Fibroblast of skin of left quadriceps (primary cell): ENCODE measurements at places on chromosomes 4 and X.

DNA sequence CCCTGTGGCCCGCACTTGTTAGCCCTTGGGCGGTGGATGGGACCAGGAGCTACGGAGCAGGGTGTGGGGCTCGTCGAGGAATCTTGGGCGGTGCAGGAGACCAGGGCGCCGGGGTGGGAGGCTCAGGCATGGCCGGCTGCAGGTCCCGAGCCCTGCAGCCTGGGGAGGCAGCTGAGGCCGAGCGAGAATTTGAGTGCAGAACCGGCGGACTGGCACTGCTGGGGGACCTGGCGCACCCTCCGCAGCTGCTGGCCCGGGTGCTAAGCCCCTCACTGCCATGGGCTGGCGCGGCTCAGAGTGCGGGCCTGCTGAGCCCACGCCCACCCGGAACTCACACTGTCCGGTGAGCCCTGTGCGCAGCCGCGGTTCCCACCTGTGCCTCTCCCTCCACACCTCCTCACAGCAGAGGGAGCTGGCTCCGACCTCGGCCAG, 73.6 kb upstream of the TLL1 start:
- DNase-seq = no peak

- DNase-seq = no peak
Measured at GRCh38 chr4:76799718-76800117, 98.2 kb downstream of the SOWAHB start.

- DNase-seq = no peak
Measured at GRCh38 chrX:13085526-13085925, 41.1 kb upstream of the FAM9C start.

GRCh38 chr4:30720021-30720660, at the start of gene PCDH7:
TSS of gene PCDH7 (plus strand) at chr4:30720369. CDS start at chr4:30721423, 1,054 bp downstream.
- DNase-seq = no peak

- DNase-seq = peak; percentile 78
Measured at GRCh38 chr4:17063888-17064287, 165.4 kb upstream of the LDB2 start.

GRCh38 chr4:9600246-9600645, 156.0 kb downstream of the DEFB131A start:
- no peak for DNase-seq

- DNase-seq = no peak
Measured at GRCh38 chrX:39212456-39212855, 411.2 kb downstream of the MID1IP1 start.

DNA sequence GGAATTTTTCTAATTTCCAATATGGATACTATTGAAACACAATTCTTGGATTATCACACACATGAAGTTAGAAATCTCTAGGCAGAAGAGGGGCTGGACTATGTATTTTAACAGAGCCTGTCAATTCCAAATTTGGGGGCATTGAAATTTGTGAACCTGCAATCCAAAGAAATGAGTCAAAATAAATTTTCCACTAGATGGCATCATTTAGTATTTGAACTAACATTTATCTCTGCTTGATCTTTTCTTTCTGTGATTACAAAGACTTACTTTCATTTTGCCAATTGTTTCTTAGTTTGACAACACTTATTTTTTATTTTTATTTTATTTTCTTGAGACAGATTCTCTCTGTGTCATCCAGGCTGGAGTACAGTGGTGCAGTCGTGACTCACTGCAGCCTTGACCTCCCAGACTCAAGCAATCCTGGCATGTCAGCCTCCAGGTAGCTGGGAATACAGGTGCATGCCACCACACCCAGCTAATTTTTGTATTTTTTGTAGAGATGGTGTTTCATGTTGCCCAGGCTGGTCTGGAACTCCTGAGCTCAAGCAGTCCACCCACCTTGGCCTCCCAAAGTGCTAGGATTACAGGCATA, 2.7 kb upstream of the PYURF start:
- DNase-seq = no peak

GRCh38 chr4:99483636-99484035, 27.2 kb upstream of the C4orf17 start:
- DNase-seq = no peak

DNA sequence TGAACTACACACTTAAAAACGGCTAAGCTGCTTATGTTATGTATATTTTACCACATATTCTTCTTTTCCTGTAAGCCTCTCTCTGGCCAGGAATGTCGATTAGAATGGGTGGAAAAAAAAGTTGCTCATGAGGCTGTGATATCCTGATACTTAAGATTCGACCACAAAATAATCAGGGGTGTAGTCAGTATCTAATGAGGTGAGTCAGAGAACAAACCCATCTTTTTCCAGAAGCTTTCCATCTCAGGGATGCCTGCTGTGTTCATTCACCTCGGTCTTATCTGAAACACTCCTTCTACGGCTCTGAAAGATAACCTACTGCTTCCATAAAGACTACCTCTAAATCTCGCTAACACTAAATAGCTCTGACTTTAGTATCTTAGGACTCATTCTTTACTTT, 142.7 kb upstream of the MAP3K15 start:
- DNase-seq = peak; percentile 23

DNA sequence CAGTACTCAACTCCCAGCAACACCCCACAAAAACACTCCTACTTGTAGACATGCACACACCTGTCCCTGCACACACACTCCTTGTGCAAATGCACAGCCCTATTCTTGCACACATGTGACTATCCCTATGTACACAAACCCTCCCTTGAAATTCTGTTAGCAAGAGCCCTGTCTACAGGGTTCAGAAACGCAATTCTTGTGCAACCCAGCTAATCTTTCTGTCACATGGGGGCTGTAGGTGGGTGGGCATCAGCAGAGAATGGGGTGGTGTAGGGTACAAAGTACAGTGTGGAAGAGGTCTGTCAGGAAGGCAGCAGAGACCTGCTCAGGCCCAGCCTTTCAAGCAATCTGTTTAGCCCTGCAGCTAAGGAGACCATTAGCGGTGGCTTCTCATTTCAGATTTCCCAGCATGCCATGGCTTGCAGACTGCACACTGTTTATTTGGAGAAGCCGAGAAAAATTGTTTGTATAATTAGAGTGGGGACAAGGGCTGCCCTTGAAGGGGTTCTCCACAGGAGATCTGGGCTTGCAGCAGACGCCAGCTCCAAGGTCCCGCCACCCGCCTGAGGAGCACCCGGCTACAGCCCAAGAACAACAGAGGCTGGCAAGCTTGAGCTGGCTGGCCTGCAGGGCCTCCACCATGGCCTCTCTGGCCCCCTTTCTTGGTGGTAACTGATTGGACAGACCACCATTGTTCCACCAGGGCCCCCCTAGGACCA, 144.0 kb upstream of the PJA1 start:
- no peak for DNase-seq

DNA sequence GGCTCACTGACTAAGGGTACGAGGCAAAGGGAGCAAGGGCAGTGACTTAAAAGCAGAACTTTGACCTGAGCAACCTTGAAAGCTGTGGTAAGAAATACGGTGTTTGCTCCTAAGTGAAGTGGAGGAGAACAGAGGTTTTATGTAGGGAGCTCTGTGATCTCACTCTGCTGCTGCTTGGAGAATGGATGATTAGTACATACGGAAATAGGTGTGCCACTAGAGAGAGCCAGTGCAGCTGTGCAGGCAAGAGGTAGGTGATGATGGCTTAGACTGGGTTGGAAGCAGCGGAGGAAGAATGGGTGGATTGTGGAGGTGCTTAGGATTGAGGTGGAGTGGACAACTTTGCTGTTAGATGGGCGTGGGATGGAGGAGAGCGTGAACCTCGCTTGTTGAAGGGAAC, 85.0 kb downstream of the FAM193A start:
- no peak for DNase-seq

- no peak for DNase-seq
Measured at GRCh38 chr4:23305026-23305425, 584.8 kb downstream of the PPARGC1A start.

DNA sequence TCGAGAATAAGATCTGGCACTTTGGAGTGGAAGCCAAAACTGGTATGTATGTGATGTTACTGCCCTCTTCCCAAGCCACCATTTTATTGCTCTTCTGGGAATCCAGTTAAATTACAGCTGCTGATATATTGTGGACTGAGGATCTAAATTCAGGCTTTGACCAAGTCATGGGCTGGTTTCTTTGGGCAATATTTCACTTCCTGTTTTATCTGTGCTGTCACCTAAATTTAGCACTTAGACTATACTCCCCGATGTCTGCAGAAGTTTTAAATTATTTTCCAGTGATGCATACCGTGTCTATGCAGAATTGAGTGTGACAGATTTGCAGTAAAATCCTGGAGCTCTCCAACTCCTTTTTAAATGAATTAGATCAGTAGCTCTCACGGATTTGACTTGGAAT, 100.0 kb downstream of the TEX13A start:
- DNase-seq = no peak

DNA sequence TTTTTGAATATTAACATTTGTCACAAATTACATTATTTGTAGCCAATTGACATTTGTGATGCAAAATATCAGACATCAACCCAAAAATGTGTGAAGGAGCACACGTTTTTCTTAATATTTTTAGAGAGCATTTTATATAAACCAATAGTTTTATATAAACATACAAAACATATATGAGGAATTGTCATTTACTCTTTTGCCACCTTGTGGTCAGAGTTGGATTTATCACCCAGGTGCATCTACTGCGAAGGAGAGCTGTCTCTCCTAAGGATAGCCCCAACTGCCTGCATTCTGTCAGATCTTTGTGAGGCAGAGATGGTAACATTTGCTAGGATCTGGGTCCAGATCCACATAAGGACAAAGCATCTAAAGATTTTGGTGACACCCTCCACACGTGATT, 2.5 kb upstream of the USP27X start:
- DNase-seq = no peak

GRCh38 chr4:182560358-182560757, 317.2 kb downstream of the TENM3 start:
- DNase-seq = no peak

GRCh38 chr4:18444206-18444605, 422.7 kb upstream of the LCORL start:
- no peak for DNase-seq

- DNase-seq = no peak
Measured at GRCh38 chrX:136762820-136763452, 17.8 kb downstream of the ARHGEF6 start.

DNA sequence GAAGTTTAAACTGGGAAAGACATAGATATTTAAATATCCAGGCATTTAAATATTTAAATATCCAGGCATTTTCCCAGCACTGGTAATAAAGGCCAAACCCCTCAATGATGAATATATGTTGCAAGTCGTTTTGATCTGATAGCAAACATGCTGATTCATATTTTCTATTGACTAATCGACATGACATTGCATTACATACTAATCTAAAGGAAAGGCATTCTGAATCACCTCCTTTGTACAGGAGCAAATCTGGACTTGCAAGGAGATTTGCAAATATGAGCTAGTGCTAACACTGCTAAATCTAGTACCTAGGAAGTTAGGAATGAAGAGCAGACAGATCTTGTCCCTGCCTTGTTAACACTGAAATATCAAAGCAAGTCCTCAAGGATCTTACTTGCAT, 207.3 kb downstream of the SLC7A11 start:
- DNase-seq = peak; percentile 53

- no peak for DNase-seq
Measured at GRCh38 chr4:80911458-80911857, 119.0 kb upstream of the BMP3 start.

GRCh38 chr4:148447681-148448080, 5.5 kb upstream of the NR3C2 start:
- no peak for DNase-seq

- no peak for DNase-seq
Measured at GRCh38 chr4:84878546-84878945, 87.9 kb downstream of the WDFY3 start.

DNA sequence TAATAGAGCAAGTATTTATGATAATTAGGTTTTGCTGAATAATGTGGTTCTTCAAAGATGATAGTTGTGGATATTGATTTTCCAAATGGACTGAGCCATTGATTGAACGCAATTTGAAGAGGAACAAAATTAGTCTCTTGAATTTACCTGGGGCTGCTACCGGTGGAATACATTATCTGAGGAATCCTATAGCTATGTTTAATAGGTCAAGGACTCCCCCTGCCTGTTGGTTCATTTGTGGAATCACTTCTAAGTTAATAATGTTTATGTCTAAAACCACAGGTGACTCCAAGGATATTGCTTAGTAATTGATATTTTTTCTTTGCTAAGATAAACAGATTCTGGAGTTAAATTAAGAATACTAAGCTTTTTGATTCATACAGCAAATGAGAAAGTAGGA, 576.0 kb upstream of the PABPC4L start:
- DNase-seq = no peak

DNA sequence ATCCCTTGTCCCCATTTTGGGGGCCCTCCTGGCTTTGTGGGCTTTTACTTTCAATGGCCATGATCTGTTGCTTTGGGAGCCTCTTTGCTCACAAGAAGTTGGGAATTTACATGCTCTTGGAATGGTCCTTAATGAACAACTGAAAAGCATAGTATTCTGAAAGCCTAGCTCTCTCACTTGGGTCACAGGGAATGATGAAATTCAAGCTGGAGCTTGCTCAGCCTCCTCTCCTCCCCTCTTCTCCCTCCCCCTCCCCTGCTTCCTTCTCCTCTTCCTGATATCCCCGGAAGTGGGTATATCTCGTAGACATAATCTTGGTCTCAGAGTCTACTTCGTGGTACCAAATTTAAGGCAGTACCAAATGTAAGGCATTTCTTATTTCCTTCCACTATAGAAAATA, 400.6 kb upstream of the NR3C2 start:
- DNase-seq = no peak

GRCh38 chr4:38939165-38939564, 71.6 kb downstream of the FAM114A1 start:
- no peak for DNase-seq

DNA sequence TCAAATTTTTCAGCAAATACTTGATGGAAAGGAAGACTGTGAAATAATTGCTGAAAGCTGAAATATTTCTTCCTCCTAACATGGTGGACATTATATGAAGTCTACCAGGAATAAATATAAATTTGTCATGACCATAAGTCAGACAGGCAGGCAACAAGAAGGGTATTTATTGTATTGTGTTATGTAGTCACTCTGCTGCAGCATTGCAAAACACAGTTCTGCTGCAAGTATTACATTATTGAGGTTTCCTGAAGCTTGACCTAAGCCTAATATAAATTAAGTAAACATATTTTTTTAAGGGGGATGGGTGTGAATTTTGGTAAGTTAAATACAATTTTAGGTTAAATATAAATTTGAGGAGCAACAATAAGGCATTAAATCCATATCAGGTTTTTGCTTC, 60.2 kb upstream of the MAOA start:
- DNase-seq = no peak

- DNase-seq = no peak
Measured at GRCh38 chr4:6876440-6876839, 33.2 kb upstream of the TBC1D14 start.
